T-cell (primary cell): ENCODE measurements at places on chromosomes 3 and 15. TPM values are rescaled to one million over a fixed set of nuclear protein-coding genes. Genes with fewer than 3 reads are reported as not detected.

DNA sequence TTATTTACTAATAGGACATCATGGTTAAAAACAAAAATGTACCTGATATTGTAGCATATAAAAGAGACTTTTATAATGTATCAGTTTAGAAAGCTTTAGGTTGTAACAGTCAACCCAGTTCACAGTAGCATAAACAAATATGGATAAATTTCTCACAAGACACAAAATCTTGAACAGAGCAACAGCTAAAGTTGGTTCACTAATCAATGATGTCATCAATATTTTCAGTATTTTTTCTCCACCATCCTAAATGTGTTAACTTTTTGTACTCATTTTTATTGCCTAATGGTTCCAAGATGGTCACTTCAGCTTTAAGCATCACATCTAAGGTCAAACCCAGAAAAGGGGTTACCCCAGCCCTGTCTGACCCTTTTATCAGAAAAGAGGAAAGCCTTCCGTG lies 21.2 kb upstream of the NRG4 start:
- DNase-seq, result no peak

DNA sequence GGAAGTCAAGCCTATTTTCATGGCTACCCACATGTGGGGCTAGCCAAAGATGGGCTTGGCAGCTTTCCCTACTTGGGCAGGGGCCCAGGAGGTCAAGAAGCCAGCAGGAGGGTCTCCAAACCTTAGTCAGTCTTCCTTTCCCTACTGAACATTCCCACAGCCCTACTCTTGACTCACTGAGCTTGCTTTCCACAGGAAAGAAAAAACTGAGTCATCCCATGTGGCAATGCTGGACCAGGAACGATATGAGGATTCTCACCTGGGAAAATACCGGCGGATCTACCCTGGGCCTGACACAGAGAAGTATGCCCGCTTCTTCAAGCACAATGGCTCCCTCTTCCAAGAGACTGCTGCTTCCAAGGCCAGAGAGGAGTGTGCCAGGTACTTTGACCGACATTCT lies 3.7 kb upstream of the NGRN start:
- no peak for DNase-seq

- no peak for DNase-seq
Measured at GRCh38 chr3:51340989-51341636, 44.0 kb upstream of the MANF start.

- DNase-seq, result no peak
Measured at GRCh38 chr3:78887029-78887428, 880.8 kb downstream of the ROBO1 start.

DNA sequence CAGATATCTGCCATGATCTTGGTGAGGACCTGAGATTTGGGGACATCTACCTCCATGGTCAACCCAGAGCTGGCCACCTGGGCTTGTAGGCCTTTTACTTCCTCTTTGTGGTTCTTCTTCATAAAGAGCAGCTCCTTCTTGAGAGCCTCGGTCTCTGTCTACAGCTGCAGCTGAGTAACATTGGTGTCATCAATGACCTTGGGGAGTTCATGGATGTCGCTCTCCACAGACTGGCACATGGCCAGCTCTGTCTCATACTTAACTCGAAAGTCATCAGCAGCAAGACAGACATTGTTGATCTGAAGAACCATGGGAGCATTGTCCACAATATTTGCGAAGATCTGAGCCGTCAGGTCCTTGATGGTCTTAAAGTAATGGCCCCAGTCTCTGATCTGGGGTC lies 15.7 kb upstream of the RASA2 start:
- no peak for DNase-seq

DNA sequence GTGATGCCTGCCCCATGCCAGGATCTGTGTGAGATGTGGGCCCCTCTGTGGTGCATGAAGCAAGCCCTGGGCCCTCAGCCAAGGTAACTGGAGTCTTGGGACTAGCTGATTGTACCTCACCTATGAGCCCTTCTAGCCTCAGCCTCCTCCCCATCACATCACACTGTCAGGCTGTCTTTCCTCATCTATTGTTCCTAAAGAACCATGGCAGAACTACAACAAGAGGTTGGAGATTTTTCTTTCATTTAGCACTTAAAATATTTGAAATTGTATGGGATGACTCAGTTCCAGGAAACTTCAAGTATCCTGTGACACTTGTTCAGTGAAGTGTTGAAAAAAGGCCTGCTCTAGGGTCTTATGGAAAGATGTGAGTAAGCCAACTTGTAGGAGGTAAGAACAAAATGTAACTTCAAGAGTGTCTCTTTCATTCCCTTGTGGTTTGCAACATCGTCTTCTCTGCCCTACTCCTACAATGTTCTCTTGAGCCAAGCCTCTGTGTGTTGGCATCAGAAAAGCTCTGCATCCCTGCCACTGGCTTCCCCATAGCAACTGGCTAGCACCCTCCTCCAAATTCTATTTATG lies 58.7 kb upstream of the TIPARP start:
- DNase-seq, result no peak

DNA sequence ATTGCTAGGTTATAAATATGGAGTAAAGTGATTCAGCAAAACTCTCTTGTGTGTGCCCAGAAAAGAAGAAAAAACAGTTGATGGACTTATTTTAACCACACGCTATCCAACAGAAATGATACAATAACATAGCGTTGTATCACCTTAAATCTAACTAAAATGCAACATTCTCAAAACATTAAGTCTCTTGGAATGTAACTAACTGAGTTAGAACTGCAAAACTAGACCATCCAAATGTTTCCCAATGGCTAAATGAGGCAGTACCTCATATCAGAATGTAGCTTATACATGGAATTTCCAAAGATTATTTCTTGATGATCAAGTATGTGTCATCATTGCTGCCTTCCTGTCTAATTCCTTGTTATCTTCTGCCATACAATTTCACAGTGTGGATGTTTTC lies 187.9 kb downstream of the CNTN3 start:
- no peak for DNase-seq

DNA sequence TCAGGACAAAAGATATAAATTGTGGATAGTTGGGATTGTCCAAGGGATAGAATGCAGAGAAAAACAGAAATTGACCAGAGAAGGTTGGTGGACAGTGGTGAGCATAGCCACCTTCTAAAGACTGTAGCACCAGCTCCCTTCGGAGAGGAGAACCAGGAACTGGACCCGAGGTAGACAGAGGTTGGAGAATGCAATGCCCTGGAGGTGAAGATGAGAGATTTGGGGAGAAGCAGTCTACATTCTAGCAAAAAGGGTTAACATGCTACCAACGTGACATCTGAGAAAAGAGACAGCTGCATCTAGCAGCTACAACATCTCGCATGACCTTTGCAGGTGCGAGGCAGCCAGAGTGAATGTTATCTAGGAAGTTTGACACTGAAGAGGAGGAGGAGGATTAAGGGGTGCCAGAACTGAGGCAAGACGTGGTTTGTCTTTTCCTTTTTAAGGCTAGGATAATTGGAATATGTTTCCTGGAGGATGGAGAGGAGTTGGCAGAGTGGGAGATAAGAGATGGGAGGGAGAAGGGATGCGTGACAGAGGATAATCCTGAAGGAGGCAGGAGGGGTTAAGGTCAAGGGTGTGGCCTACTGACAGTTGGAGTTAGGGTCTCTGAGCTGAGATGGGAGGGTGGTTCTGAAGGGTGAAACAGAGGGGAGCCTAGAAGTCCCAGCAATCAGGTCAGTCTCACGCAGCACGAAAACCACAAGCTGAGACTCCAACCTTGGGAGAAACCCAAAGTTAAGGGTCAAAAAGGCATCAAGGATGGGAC lies 103.7 kb upstream of the NR2E3 start:
- DNase-seq, result no peak

DNA sequence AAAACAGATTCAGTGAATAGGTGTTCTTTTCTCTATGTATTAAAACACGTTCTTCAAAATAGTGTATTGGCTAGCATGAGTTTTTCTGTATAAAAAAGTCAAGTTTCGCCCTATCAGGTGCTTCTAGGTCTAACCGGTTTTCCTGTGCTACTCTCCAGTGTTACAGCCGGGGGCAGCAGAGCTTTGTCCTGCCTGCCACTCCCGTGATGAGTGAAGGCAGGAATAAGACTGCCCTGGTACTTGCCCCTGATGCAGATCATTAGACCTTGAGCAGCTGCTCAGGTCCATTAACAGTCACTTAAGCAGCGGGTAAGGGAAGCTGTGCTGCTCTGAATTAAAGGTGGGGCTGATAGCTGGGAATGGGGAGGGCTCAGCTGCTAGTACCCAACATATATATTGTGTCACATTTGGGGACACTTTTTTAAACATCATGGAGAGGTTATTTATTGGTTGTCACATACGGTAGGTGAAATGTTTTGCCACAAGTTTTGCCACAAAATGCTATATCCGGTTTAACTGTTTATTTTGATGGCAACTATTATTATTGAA lies 1.3 kb upstream of the UNC13C start:
- DNase-seq, result no peak

- no peak for DNase-seq
Measured at GRCh38 chr3:194871864-194872668, 186.4 kb downstream of the FAM43A start.

DNA sequence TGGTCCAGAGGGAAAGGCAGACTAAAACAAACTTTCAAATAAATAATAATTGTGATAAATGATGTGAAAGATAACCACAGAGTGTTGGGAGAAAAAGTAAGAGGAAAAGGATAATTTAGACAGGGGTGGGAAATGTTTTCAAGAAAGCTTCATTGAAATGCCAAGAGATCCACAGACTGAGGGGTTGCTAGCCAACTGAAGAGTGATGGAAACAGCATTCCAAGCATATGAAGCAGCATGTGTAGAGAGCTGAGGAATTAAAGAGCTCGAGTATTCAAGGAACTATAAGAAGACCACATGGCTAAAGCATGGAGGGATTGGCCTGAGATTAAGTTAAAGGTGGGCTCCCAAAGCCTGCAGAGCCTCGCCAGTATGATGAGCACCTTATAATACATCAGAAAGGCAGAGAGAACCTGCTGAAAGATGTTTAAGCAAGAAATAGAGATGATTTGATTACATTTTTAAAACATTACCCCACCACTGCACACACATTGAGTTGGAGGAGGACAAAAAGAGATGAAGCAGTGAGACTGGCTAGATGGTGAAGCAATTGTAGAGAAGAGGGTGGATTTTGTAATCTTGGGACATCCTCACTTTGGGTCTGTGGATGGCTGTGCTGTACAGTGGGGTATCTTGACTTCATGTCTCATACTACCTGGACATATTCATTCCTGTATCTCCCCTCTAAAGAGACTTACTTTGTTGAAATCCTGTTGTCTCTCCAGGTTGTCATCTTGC lies 100.8 kb downstream of the STAC start:
- no peak for DNase-seq

DNA sequence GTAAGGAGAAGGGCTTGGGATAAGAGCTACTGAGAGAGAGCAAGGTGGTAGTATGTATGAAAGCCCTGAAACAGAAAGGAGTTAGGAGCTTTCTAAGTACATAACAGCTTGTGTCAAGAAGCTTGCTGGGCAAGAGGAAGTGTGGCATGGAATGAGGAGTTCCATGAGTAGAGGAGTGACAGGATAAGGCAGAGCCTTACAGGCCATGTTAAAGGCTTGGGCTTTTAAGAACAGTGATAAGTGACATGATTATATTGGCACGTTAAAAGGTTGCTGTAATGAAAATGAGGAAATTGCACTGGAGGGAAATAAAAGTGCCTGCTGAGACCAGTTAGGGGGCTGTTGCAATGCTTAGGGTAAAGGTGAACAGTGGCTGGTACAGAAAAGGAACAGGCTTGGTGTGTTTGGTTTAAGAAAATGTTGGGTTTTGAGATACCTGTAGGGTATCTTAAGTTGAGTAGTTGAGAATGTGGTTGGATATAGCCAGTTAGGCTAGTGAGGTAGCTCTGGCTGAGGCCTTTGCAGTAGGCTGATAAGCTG lies 49.0 kb downstream of the MEF2A start:
- DNase-seq, result no peak

DNA sequence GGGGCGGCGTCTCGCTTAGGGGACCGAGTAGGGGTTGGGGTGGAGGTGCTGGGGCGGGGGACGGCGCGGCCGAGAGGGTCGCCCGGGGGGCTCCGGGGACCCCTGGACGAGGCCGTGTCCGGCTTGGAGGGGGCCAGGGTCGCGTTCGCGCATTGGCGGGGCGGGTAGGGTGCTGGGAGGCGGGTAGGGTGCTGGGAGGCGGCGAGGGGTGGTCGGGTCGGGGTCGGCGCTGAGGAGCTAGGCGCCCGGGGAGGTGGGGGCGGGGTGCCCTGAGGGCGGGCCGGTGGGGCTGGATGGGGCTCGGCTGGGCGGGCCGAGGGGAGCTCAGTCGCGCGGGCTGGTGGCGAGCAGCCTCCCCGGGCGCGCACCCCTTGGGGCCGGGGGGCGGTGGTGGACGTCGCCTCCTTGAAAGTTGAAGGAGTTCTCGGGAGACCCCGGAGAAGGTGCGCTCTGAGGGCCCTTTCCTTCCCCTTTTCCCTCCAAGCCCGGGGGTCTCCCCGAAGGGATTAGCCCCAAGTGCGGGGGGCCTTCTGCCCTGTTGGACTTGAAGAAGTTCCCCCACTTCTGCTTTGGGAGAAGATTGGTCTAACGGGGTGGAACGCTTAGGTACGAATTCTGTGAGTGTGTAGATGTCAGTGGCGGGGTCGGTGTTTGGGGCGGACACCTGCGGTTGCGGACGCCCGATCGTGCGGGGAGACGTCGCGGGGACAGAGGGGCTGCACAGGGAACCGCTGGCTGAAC lies 543 bp downstream of the MEF2A start:
- no peak for DNase-seq

DNA sequence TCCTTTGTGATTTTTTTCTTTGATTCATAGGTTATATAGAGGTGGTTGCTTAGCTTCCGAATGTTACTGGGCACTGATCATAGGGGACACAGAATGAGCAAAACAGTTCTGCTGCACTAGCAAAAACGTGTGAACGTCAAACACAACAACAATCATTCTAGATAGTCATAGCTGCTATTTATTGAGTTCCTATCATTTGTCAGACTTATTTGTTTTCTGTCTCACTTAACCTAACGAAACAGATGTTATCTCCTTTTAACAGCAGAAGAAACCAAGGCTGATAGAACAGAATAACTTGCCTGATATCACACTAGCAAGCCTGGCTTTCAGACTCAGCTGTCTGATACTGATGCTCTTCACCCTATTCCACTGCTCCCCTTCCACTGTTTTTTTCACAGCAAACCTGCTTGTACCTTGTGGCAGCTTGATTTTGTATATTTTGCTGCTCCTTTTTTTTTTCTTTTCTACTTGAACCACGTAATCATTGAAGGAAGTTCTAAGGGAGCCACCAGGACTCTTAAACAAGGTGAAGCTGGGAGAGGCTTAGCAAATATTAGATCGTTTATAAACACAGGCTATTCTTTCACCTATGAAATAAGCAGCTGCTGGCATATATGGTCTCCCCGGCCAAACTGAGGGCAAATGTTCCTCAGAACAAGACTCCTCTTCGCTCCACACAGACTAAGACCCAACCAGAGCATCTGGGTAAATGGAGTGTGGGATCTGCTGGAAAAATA lies 78.8 kb downstream of the MCF2L2 start:
- DNase-seq, result peak; percentile 10

The EOMES gene
- 19.7 TPM for total RNA-seq

The RTP3 gene
- total RNA-seq, result not detected

The KLHL6 gene
- 54.1 TPM for total RNA-seq

The PDZRN3 gene
- total RNA-seq, result 0.73 TPM

The KIF23 gene
- 0.36 TPM for total RNA-seq

The EPHB1 gene
- total RNA-seq, result 0.28 TPM

The GNAT1 gene
- not detected for total RNA-seq

The CHRM5 gene
- not detected for total RNA-seq

The TRIM71 gene
- total RNA-seq, result 0.26 TPM
